HepG2 (cell line): ENCODE measurements at places on chromosomes 2 and 18. TPM values are rescaled to one million over a fixed set of nuclear protein-coding genes. Genes with fewer than 3 reads are reported as not detected.

The CCDC85A gene
- total RNA-seq = not detected in 2 replicates

DNA sequence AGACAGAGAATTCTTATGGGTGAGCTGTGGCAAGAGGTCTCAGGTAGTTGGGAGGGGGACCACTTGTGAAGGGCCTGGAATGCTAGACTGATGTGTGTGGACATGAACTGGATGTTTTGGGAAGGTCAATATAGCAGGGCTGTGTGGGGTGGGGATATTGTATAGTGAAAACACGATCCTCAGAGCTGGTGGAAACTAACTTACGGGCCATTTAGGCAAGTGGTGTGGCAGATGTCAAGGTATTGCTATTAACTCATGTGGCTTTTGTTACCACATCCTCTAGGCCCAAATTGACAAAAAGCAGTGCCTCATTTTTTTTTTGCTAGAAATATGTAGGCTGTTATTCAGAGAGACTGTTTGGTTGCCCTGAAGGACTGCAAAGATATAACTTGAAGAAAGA, 8.0 kb upstream of the GALNT1 start:
- H3K27ac ChIP-seq = no peak overlapping the region
- DNase-seq = no peak
- H3K4me3 ChIP-seq = no peak overlapping the region

DNA sequence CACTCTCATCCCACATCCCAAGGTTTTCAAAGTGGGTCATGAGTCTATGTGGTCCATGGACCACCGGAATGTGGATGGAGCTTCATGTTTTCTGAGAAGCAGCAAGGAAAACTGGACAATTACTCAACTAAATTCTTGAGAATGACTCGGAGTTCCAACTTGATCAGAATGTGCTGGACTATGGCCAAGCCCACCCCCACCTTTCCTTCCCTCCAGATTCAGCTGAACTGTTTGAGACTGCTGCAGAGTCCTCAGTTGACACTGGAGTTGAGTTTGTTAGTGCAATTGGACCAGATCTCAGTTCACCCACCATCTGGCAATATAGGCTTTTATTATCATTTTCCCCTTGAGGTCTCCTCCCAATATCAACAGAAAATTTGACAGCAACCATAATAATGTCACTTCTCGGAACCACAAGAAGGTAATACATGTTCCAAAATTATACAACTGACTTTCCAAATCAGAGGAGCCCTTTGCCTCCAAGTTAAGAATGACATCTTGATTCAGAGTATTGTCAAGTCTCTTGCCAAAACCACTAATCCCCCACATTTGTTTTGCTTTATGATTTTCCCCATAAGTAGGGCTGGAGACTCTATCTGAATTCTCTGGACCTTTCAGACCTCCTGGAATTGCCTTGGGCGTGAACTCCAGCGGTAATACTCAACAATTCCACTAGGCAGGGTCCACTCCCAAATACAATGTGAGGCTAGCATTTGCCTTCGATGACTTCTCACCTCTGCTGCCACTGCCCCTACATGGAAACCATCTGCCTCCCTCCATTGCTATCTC, 8.8 kb downstream of the COL4A4 start:
- no peaks in the 10 kb centered on the region for H3K27me3 ChIP-seq
- no peaks in the 10 kb centered on the region for H3K36me3 ChIP-seq
- H3K27ac ChIP-seq = no peak overlapping the region
- no peak for DNase-seq

The CNTNAP5 gene
- total RNA-seq = not detected in 2 replicates

The HOXD8 gene
- total RNA-seq = not detected in 2 replicates

DNA sequence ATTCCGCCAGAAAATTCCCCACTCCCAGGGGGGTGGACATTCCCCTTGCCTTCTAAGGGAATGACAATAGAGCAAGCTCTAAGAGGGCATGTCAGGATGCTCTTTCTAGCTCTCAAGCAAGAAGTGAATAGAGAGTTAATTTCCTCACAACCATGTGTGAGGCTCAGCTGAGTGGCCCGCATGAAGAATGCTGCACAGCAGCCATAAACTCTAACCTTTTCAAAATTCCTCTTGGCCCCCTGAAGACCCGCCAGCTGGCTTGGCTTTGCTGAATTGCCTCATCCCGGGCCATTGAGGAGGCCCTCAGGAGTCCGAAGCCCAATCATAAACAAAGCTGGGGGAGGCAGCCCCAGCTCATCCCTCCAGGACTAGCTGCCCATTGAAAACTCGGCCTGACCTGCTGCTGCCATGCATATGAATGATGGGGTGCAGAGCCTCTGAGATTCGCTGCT, 38.2 kb downstream of the NRP2 start:
- H3K4me1 ChIP-seq = peaks cover 22% of the 10 kb centered on the region
- no peak overlapping the region for H3K27ac ChIP-seq
- no peaks in the 10 kb centered on the region for H3K27me3 ChIP-seq

DNA sequence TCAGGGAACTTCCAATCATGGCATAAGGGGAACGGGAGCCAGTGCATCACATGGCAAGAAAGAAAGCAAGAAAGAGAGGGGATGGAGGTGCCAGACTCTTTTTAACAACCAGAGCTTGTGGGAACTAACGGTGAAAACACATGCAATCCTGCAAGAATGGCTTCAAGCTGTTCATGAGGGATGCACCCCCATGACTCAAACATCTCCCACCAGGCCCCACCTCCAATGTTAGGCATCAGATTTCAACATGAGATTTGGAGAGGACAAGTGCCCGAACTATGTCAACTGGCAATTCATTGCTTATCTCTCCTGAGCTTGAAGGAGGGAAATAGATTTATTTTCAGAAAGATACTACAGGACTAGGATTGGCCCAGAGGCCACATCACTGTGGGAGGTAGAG, 270.0 kb downstream of the SLC4A3 start:
- H3K27me3 ChIP-seq = no peaks in the 10 kb centered on the region
- no peak overlapping the region for H3K4me3 ChIP-seq
- H3K36me3 ChIP-seq = no peaks in the 10 kb centered on the region
- DNase-seq = no peak
- H3K27ac ChIP-seq = no peak overlapping the region

- H3K27ac ChIP-seq = no peak overlapping the region
- H3K4me3 ChIP-seq = no peak overlapping the region
- no peak for DNase-seq
- H3K27me3 ChIP-seq = peaks cover 89% of the 10 kb centered on the region
Measured at GRCh38 chr2:883260-883802, 67.3 kb upstream of the SNTG2 start.

DNA sequence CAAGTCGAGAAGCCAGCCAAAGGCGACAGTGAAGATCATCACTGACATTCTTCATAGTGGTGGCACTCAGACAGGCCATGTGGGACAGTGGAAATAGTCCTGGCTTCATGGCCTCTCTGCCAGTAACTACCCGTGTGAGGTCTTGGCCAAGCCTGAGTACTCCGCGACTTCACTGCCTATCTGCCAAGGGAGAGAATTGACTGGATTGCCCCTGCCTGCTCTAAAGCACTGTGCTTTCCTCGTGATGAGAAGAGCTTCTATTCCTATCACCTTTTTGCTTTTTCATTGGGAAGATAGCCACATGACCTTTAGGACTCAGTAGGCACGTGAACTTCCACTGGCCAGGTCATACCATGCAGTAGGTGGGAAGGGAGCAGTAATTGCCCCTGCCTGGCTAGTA, 239.3 kb downstream of the HAUS1 start:
- no peaks in the 10 kb centered on the region for H3K36me3 ChIP-seq
- DNase-seq = no peak
- no peak overlapping the region for H3K4me3 ChIP-seq
- H3K4me1 ChIP-seq = no peaks in the 10 kb centered on the region
- H3K27ac ChIP-seq = no peak overlapping the region

DNA sequence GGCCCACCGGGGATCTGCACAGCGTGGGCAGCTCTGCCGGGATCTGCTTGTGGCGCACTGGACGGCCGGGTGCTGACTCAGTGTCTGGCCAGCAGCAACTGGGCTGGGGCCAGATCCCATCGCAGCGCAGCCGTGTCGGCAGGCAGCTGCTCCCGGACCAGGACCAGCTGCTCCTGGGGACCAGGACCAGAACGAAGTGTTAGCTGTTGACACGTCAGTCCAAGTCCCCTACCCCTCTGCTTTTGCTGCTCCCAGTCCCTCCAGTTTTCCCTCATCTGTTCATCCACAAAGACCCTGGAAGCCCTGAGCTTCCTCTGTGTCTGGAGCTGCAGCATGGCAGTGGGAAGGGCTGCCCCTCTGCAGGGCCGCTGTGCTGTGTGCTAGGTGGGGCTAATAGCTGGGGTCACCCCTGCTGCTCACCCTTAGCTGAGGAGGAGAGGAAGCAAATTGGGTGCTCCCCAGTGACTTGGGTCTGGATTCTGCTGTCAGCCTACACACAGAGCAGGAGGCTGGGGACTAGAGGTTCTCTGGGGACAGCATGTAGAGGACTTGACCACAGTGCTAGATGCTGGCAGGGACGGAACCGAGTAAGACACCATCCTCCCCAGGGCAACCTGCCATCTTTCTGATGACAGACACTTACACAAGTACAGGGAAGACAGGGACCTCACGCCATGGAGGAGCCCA, 16.9 kb upstream of the KIF1A start:
- no peak overlapping the region for H3K4me3 ChIP-seq
- H3K27ac ChIP-seq = no peak overlapping the region
- H3K27me3 ChIP-seq = peaks cover 55% of the 10 kb centered on the region
- DNase-seq = no peak
- peaks cover 2% of the 10 kb centered on the region for H3K4me1 ChIP-seq

The NT5DC4 gene
- 2.4 and 4.2 TPM in 2 replicates for total RNA-seq

The LRATD1 gene
- total RNA-seq = not detected in 2 replicates

- no peaks in the 10 kb centered on the region for H3K4me1 ChIP-seq
- H3K36me3 ChIP-seq = no peaks in the 10 kb centered on the region; the same call in 1 of the 2 replicates
- H3K27me3 ChIP-seq = peaks cover 6% of the 10 kb centered on the region
- no peak for DNase-seq
- no peak overlapping the region for H3K27ac ChIP-seq
- no peak overlapping the region for H3K4me3 ChIP-seq
Measured at GRCh38 chr18:37527395-37527794, 38.2 kb downstream of the CELF4 start.

The SCN3A gene
- not detected in 2 replicates for total RNA-seq

DNA sequence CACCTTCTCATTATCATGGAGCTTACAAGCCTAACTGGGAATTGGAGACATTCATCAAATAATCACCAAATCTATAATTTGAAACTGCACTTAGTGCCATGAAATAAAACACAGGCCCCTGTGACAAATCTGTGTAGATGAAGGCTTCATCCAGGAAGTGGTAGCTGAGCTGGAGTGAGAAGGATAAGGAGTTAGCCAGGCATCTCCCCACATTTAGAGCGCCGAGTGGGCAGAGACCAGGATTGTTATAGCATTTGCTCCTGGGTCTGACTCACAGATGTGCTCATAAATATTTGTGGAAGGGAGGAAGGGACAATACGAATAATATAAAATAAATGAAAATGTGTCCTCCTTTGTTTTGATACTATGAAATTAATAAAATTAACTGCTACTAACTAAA, 2.5 kb upstream of the MAT2A start:
- H3K27ac ChIP-seq = no peak overlapping the region
- H3K27me3 ChIP-seq = no peaks in the 10 kb centered on the region
- DNase-seq = no peak
- no peak overlapping the region for H3K4me3 ChIP-seq
- H3K36me3 ChIP-seq = 0 out of 2 replicates have a peak, but pooled peaks cover 1% of the 10 kb centered on the region

DNA sequence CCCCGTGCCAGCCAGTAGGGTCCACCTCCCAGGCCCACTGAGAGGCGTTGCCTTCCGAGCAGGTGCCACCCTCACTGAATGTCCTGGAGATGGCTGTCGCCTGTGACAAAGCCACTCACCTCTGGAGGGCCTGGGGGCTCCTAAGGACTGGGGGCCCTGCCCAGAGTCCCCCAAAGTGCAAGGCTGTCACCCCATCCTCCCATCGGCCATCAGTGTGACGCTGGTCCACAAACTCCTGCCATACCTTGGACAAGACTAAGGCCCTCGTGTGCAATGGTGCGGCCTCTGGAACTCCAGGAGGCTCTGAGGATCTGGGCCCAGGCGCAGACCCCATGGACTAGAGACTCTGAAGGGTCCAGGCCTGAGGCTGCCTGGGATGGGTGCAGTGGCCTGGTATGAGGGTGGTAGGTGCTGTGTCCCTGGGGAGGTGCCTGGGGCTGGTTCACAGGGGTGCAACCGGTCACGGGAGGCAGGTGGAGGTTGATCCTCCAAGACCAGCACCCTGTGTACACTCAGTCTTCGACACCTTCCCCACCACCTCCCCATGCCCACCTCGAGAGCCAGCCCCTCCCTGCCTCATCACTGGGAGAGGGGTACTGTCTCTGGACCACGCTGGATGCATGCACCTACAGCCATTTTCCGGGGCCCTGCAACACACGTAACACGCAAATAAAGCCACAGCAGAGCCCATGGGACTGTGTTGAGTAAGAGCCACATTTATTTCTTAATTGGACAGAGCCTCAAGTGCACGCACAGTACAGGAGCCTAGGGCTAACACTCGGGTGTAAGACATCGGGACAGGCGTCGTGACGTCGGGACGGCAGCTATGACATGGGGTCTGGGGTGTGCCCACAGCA, 21.6 kb downstream of the AQP12A start:
- peaks cover 48% of the 10 kb centered on the region for H3K27me3 ChIP-seq
- H3K4me1 ChIP-seq = no peaks in the 10 kb centered on the region
- no peak for DNase-seq
- no peak overlapping the region for H3K27ac ChIP-seq
- H3K36me3 ChIP-seq = no peaks in the 10 kb centered on the region

The SPC25 gene
- 26.5 and 45.9 TPM in 2 replicates for total RNA-seq

- H3K27me3 ChIP-seq = peaks cover 52% of the 10 kb centered on the region
- H3K4me3 ChIP-seq = no peak overlapping the region
- H3K4me1 ChIP-seq = peaks cover 9% of the 10 kb centered on the region; the same call in 1 of the 2 replicates
- H3K27ac ChIP-seq = no peak overlapping the region
- no peaks in the 10 kb centered on the region for H3K36me3 ChIP-seq
- DNase-seq = no peak
Measured at GRCh38 chr2:11667194-11667593, 2.8 kb downstream of the NTSR2 start.

GRCh38 chr2:156663757-156664409, 227.7 kb downstream of the GPD2 start:
- no peaks in the 10 kb centered on the region for H3K4me1 ChIP-seq
- H3K27me3 ChIP-seq = no peaks in the 10 kb centered on the region
- H3K4me3 ChIP-seq = no peak overlapping the region
- no peaks in the 10 kb centered on the region for H3K36me3 ChIP-seq
- no peak overlapping the region for H3K27ac ChIP-seq
- DNase-seq = no peak

DNA sequence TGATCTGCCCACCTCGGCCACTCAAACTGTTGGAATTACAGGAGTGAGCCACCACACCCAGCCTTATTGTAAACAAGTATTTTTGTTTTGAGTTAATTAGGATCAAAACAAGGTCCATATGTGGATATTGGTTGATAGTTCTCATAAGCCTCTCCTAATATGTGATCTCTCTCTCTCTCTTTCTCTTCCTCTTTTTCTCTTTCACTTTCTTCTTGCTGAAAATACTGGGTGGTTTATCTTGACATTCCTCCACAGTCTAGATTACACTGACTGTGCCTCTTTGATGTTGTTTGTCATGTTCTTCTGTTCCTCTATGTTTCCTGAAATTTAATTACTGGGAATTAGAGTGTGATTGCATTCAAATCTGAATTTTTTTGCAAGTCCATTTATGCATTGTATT, 547.5 kb upstream of the NRXN1 start:
- no peaks in the 10 kb centered on the region for H3K36me3 ChIP-seq
- H3K27ac ChIP-seq = no peak overlapping the region
- DNase-seq = no peak
- no peaks in the 10 kb centered on the region for H3K27me3 ChIP-seq

GRCh38 chr2:8608411-8608954, 73.4 kb upstream of the ID2 start:
- H3K4me1 ChIP-seq = peaks cover 81% of the 10 kb centered on the region
- H3K27ac ChIP-seq = peak overlapping the region; percentile 55
- no peak overlapping the region for H3K4me3 ChIP-seq
- H3K36me3 ChIP-seq = no peaks in the 10 kb centered on the region
- H3K27me3 ChIP-seq = no peaks in the 10 kb centered on the region
- no peak for DNase-seq

The PAIP2B gene
- 0.29 and 0.46 TPM in 2 replicates for total RNA-seq

The PAX8 gene
- 1.3 and 1.5 TPM in 2 replicates for total RNA-seq
